ENCODE measurements at places on chromosomes 7 and 10.

DNA sequence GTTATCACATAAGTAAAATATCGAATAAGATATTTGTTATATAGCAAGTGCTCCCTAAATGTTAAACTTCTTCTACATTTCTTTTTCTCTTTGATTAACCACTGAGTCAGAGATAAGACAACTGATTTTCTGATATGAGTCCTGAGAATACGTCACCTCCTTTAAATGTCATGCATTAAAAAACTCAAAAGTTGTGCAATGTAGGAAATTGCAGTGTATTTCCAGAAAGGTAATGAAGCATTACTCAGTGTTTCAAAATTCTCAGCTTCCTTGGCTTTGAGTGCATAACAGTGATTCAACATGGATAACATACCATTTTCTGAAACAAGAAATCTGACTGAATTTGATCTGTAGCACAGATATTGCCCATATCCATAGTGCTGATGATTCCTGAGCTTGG is 155.8 kb downstream of the BMPER start:
- no peak for DNase-seq

DNA sequence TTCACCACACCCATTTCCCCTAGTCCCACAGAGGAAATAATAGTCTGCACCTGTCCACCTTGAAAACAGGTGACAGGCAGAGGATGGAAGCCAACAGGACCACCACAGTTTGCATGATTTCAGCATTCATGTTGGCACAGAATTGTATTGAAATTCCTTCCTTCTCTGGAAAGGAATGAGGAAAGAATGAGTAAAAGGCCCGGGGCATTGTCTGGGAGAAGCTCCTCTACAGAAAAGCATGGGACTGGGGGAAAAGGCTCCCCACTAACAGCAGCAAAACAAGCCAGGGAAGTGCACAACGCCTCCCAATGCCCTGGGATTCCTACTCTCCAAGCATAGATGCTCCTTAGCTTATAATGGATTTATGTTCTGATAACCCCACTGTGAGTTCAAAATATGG is 28.5 kb upstream of the TOMM7 start:
- no peak for DNase-seq

GRCh38 chr10:34624323-34625153 is 190.6 kb downstream of the PARD3 start:
- no peak for DNase-seq

DNA sequence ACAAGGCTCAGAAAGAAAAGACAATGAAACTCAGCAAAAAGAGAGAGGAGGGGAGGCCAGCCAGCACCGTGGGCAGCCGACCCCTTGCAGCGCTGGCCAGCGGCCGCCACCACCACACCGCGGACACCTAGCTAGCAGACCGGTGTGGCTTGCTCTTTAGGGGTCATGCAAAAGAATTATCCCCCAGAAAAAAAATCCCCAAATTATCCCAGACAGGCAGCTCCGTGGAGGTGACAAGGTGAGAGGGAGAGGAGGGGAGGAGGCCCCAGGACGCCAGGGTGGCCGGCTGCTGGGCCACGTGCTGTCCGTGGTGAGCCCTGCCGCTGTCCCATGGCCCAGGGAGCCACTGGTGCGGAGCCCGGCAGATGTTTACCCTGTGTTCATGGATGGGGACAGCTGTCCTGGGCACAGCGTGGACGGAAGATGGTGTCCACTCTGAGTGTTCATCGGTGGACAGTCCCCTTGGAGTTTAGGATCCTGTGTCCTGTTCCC is 16.5 kb downstream of the YKT6 start:
- DNase-seq: no peak

- DNase-seq: peak; percentile 42
These were observed 292.6 kb downstream of the PARD3 start for GRCh38 chr10:34522546-34522945.

- no peak for DNase-seq
These were observed 83.9 kb downstream of the SEC23IP start for GRCh38 chr10:119976421-119976820.

- DNase-seq: peak; percentile 50
These were observed 1011.3 kb downstream of the XPNPEP1 start for GRCh38 chr10:108911814-108912541.

DNA sequence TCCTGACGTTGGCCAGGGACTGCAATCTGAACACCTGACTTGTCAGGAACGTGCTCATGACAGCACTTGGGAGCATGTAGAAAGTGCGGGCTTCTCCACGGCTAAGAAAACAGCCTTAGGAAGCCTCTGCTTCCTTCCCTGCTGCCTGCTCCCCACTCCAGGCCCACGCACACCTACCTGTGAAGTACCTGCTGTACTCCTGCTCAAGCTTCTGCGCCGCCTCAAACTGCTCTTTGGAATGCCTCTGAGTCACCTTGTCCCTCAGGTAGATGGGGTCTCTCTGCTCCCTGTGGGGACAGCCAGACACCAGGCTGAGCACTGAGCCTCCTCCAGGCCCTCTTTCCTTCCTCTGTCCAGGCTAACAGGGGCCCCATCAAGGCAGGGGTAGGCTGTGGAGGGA is 132.7 kb downstream of the DLG5 start:
- no peak for DNase-seq

GRCh38 chr7:84083846-84084245 is 110.7 kb downstream of the SEMA3A start:
- no peak for DNase-seq

DNA sequence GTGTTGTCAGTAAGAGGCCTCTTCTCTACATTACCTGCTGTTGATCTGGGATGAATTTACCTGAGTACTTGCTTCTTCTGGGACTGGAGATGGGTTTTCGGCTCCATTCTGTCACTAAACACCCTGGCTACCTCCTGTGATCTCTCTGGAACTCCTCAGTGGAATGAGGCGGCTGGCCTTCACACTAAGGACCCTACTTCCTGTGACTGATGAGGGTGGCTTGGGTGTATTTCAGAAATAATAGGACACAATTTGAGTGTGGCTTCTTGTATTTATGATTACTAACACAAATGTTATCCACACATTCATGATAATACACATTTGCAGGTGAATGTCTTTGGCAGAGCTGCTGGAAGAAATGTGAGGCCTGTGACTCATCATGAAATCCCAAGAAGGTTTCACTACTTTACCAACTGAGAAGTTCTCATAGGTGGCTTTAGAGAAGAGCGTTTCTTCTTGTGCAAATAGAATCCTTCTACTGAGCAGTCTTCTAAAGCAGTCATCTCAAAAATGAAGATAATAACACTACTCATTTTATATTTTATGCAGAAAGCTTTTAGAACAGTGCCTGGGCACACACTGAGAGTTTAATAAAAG is 21.3 kb upstream of the EVX1 start:
- DNase-seq: no peak

DNA sequence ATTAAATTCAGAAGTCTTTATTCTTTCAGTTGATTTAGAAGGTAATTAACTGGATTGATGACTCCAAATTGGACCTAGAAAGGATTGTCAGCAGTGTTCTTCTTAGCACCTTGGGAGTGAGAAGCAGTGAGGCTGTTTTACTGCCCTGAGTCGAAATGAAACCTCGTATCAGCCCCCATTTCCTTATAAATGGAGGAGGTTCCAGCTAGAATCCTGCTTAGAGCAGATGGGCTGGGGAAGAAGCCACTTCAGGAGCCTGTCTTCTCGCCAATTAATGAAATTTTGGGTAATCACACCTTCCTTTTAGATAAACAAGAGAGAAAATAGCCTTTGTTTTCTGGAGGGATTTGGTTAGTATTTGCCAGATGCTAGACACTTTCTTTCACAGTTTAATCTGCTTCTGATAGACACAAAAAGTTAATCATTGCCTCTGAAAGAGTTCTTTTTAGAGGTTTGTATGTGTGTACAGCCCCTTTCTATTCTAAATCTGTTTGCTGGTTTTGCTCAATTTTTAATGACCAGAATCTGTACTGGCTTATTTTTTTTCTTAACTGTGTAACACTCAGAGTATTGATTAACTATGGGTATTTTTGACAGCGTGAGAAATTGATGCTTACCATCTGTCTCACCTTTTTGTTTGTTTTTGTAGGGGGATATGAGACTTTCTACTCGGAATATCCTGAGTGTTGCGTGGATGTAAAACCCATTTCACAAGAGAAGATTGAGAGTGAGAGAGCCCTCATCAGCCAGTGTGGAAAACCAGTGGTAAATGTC is 4.6 kb downstream of the DUSP5 start:
- DNase-seq: no peak

DNA sequence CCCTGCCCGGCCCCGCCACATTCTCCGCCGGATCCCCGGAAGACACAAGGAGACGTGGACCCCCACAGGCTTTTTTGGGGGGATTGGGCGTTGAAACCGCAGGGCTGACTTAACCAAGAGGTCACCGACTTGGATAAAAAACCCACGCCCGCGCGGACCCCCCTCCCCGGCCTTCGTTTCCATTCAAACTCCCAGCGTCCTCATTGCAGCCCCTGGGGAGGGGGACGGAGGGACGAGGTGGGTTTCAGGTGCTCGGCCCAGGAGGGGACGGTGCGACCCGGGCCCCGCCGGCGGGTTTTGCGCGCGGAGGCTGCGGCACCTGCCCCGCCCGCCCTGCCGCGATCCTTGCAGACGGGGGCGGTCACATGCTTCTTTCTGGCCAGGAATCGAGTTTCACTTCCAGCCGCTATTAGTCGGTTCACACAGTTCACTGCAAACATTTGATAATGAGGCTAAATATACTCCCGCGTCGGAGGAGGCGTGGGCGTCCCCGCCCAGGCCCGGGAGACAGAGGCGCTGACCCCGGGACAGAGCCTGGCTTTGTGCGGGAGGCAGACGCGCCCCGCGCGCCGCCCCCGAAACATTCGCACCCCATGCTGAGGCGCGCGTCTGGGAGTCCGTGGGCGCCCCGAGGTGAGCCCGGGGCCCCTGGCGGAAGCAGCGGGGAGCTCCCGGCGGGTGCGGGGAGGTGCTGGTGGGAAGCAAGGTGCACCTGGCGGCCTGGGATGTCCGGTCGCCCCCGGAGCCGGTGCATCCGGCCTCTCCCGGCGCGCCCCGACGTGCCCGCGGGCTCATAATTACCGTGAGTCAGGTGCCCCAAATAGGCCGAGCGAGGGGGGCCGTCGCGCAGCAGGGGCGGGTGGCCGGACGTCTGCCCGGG is 2.7 kb upstream of the PDGFA start:
- DNase-seq: no peak

- no peak for DNase-seq
These were observed 45.0 kb downstream of the AFAP1L2 start for GRCh38 chr10:114359041-114359952.

- no peak for DNase-seq
These were observed 108.6 kb upstream of the ARID5B start for GRCh38 chr10:61792921-61793320.

- no peak for DNase-seq
These were observed 52.4 kb downstream of the GPR26 start for GRCh38 chr10:123718544-123719060.

- DNase-seq: no peak
These were observed 109.5 kb upstream of the KCND2 start for GRCh38 chr7:120163449-120163848.

GRCh38 chr10:5606864-5607263 is 59.5 kb downstream of the ASB13 start:
- no peak for DNase-seq

GRCh38 chr7:148049068-148049467 is 541.5 kb upstream of the C7orf33 start:
- DNase-seq: no peak

DNA sequence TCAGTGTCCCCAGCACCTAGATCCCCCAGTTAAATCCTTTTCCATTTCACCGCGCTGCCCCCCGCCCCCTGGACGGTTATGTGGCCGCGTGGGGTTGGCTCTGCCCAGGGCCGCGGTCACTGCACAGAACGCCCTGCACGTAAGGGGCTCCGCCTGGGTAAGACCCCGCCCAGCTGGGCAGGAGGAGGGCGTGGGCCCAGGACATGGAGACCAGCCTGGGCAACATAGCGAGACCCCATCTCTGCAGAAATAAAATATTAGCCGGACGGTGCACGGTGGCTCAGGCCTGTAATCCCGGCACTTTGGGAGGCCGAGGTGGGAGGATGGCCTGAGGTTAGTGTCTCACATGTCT is 650 bp upstream of the ZFAND2A start:
- DNase-seq: no peak

DNA sequence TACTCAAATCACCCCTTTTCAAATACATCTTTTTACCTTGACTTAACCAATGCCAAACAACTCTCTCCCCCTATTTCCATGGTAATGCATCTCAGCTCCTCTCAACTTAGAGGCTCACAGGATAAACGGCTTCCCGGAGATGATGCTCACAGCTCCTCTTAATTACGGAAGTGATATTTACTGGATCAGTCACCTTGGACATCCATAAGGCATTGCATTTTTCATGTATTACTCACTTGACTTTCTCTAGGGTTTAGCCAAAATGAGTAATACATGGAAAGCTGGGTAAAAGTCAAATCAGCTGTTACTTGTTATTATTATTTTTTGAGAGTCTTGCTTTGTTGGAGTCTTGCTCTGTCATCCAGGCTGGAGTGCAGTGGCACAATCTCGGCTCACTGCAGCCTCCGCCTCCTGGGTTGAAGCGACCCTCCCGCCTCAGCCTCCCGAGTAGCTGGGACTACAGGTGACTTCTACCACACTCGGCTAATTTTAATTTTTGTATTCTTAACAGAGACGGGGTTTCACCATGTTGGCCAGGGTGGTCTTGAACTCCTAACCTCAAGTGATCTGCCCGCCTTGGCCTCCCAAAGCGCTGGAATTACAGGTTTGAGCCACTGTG is 73.3 kb upstream of the RHEB start:
- DNase-seq: no peak

- DNase-seq: no peak
These were observed 352.6 kb upstream of the GALNT17 start for GRCh38 chr7:70779321-70779720.

GRCh38 chr10:53997953-53998352 is 803.1 kb downstream of the PCDH15 start:
- no peak for DNase-seq

GRCh38 chr7:82319674-82320118 is 123.9 kb downstream of the CACNA2D1 start:
- peak; percentile 98 for DNase-seq

- DNase-seq: no peak
These were observed 18.4 kb upstream of the PDGFA start for GRCh38 chr7:537911-538634.

GRCh38 chr10:31749981-31750840 is 178.4 kb downstream of the ARHGAP12 start:
- DNase-seq: peak; percentile 80

GRCh38 chr7:105689067-105689819 is 108.0 kb upstream of the EFCAB10 start:
- DNase-seq: no peak

Data from NCI-H1694 (cell line).